ENCODE measurements at places on chromosomes 6 and 20. TPM values are rescaled to one million over a fixed set of nuclear protein-coding genes. Genes with fewer than 3 reads are reported as not detected.

CDH26 gene
- 1.5 TPM for total RNA-seq

DNA sequence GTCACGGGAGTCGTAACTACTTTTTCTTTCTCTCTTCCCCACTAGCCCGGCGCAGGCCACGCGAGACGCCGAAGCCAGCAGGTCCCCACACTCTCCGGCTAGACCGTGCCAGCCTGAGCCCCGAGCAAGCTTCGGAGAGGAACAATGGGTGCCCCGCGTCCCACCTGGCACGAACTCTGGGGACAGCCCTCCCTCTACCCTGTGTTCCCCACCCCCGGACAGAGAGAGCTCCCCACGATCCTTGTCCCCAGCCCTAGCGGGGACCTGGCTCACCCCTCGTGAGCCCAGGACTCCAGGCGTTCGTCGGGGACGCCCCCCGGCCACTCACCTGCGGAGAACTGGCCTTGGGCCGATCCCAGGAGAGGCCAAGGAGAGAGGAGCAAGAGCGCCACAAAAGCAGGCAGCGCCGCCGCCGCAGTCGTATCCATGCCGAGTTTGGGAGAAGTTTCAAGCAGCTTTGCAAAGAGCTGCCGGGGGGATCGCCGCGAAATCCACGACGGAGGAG, 416 bp downstream of the PTPRK start:
- peak overlapping the region; percentile 23 for H3K27ac ChIP-seq
- peaks cover 9% of the 10 kb centered on the region for H3K4me1 ChIP-seq
- H3K4me3 ChIP-seq: peak overlapping the region; percentile 85

DNA sequence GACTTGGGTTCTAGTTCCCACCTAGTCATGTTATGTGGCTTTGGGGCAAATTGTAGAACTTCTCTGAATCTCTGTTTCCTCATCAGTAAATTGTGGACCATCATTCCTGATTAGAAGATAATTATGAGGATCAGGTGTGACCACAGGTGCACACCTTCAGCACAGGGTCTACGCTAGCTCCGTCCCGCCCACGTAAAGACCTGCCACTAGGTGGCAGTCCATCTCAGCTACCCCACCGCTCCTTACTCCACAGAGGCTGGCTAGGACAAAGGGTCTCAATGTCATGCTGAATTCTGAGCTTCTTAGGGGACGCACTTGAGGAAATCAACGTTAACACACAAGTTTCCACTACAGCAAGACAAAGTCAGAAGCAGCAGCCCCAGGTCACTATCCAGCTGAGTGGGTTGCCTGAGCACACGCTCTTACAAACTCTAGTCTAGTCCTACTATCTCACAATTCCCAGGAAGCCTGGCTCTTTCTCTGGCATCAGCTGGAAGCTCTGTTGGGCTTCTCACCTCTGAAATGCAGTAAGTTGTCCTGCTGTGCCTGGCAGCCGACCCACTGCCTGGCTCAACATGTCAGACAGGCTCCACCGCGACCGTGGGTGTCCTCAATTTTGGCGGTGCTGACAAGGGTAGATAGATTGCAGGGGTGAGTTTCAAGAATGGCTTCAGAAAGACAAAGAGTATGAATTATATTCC, 2.0 kb upstream of the PLCG1 start:
- peak overlapping the region; percentile 75 for H3K4me3 ChIP-seq
- H3K4me1 ChIP-seq: peaks cover 59% of the 10 kb centered on the region
- H3K36me3 ChIP-seq: peaks cover 13% of the 10 kb centered on the region
- no peaks in the 10 kb centered on the region for H3K27me3 ChIP-seq
- peak; percentile 77 for DNase-seq
- no peak overlapping the region for H3K27ac ChIP-seq

DNAH8 gene
- total RNA-seq: 0.22 TPM

HLA-DOA gene
- total RNA-seq: 0.55 TPM

DNA sequence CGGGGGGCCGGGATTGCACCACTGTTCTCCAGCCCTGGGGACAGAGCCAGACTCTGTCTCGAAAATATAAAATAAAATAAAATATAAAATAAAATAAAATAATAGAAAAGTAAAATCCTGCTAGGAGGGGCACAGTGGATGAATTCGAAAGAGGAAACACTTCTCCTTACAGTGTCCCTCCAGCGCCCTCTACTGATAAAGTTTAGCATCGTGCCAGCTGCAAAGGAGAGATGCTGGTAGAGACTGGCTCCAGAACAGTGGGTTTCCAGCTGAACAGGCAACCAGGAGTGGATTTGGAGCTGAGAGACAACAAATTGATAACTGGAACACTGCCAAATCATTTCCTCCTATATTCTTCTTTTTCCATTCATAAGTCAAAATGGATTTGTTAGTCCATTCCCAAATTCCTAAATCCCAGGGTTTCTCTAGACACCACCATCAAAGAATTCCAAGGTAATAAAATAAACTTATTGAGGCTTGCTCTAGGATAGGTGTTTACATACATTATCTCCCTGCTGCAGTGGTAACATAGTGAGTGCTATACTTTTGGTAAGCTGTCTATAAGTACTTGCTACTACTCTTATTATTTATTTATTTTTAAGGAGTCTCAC, 31.7 kb upstream of the TBPL1 start:
- peaks cover 4% of the 10 kb centered on the region for H3K4me1 ChIP-seq
- H3K27ac ChIP-seq: no peak overlapping the region
- no peak overlapping the region for H3K4me3 ChIP-seq
- H3K27me3 ChIP-seq: peaks cover 16% of the 10 kb centered on the region
- H3K36me3 ChIP-seq: no peaks in the 10 kb centered on the region

DNA sequence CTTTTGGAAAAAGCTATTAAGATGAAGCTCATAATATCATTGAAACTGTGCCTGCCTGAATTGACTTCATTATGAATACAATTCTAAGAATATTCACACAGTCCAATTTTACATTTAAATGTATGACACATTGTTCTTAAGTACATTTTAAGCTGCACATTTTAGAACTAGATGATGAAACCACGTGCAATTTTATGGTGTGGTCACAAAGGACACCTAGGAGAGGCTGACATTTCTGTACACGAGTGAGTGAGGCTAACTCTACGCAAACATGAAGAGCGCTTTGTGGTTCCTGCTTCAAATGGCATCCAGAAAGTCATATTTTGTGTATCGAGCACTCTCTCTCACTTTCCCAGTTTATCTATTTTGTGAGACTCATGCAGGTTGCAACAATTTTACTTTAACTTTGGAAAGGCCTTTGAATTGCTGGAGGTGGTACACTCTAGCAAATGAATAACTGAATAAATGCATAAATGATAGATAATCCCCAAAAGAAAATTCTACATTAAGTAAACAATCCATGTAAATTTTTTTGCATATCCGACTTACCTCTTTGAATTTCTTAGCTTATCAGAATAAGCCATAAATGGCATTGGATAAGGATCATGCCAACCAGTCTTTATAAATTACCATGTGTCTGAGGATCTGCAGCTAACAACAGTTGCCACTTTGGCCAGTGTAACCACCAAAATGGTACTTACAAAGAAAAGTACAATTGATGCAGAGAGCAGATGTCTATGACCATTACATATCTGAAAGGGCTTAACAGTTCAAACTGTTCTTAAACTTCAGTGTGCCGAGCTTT, 97.3 kb downstream of the NRSN1 start:
- no peaks in the 10 kb centered on the region for H3K36me3 ChIP-seq
- peaks cover 9% of the 10 kb centered on the region for H3K27me3 ChIP-seq
- H3K27ac ChIP-seq: no peak overlapping the region
- DNase-seq: no peak
- H3K4me3 ChIP-seq: no peak overlapping the region

DNA sequence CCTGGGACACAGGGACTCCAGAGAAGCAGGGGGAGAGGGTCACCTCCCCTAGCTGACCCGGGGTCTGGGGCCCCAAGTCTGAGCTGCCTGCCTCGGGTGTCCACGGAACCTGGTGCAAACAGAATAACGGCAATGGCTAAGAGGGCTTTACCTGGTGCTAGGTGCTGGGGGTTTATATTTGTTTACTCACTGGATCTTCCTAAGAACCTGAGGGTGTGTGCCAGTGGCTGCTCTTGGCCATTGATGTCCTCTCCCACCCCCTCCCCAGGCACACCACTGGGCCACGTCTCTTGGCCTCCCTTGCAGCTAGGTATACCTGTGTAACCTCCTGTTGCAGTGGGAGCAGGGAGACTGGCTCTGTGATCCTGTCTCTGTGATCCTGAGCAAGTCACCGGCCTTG, 157.9 kb upstream of the MLN start:
- no peak overlapping the region for H3K4me3 ChIP-seq
- H3K36me3 ChIP-seq: no peaks in the 10 kb centered on the region
- H3K27me3 ChIP-seq: peaks cover 5% of the 10 kb centered on the region
- H3K27ac ChIP-seq: no peak overlapping the region

DNA sequence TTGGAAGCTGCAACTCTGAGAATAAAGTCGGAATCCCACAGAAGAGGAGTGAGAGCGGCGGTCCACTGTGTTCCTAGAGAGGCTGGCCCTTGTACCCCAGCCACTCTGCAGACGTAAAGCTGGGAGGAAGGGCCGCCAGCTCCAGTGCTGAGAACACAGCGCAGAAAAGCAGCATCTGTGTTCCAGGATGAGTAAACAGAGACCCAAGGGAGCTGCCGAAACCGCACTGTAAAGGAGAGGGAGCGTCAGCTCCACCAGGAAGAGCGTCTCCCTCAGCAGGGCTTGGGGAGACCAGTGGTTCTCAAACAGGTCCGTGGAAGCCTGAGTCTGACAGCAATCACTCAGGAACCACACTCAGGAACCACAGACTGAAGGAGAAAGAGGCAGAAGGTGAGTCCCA, 134.0 kb downstream of the WDR27 start:
- no peak overlapping the region for H3K27ac ChIP-seq
- no peak overlapping the region for H3K4me3 ChIP-seq
- H3K27me3 ChIP-seq: no peaks in the 10 kb centered on the region

- H3K27ac ChIP-seq: peak overlapping the region; percentile 24
- H3K36me3 ChIP-seq: peaks cover 9% of the 10 kb centered on the region
- peaks cover 76% of the 10 kb centered on the region for H3K4me1 ChIP-seq
Observed at GRCh38 chr6:30824698-30825097, 59.6 kb upstream of the DDR1 start.

LAMA2 gene
- total RNA-seq: 0.15 TPM

GRCh38 chr6:128209771-128210170, 308.9 kb upstream of the THEMIS start:
- DNase-seq: no peak
- H3K27ac ChIP-seq: no peak overlapping the region
- no peaks in the 10 kb centered on the region for H3K27me3 ChIP-seq
- H3K4me3 ChIP-seq: no peak overlapping the region

HLA-DMA gene
- total RNA-seq: 9.6 TPM

DNA sequence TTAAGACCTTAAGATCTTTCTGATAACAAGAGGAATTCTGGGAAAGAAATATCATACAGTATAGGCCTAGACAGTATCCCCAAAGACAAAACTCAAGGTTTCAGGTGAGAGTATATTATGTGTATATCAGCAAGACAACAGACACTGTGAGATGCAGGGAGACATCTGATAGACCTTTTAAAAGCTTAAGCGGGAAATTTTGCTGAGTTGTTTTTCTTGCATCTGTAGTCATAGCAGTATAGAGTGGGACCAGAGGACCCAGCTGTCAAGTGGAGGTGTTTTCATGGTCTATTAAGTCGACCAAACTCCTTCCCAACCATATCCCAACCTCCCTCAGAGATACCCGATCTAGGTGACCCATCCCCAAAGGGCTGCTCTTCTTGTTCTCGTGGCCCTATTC, 98.1 kb upstream of the THEMIS start:
- no peaks in the 10 kb centered on the region for H3K36me3 ChIP-seq
- H3K4me3 ChIP-seq: no peak overlapping the region
- DNase-seq: no peak
- peaks cover 3% of the 10 kb centered on the region for H3K4me1 ChIP-seq

WFDC5 gene
- not detected for total RNA-seq

GRCh38 chr6:33925936-33926335, 122.1 kb upstream of the MLN start:
- peaks cover 1% of the 10 kb centered on the region for H3K27me3 ChIP-seq
- H3K4me3 ChIP-seq: no peak overlapping the region
- peaks cover 2% of the 10 kb centered on the region for H3K4me1 ChIP-seq

GRCh38 chr6:13611715-13612114, 3.4 kb upstream of the NOL7 start:
- peak overlapping the region; percentile 72 for H3K27ac ChIP-seq
- peaks cover 30% of the 10 kb centered on the region for H3K4me1 ChIP-seq
- no peaks in the 10 kb centered on the region for H3K27me3 ChIP-seq
- no peak overlapping the region for H3K4me3 ChIP-seq
- DNase-seq: no peak

DNA sequence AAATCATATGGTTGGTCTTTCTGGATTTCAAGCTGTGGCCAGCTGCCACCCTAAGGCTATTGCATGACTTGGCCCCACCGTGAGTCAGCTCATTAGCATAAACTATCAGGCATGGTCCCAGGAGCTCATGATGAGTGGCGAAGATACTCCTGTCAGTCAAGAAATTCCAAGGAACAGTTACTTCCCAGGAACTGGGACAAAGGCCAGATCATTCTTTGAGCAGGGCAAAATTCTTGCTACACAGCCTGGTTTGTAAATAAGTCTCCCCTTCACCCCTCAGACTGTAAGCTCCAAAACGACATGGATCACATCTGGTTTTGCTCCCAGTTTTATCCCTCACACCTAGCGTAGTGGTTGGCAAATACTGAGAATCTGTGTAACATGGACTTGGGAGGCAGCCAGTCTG, 33.0 kb upstream of the KIAA1586 start:
- no peak for DNase-seq
- no peak overlapping the region for H3K4me3 ChIP-seq
- H3K27me3 ChIP-seq: peaks cover 6% of the 10 kb centered on the region
- H3K36me3 ChIP-seq: no peaks in the 10 kb centered on the region
- H3K4me1 ChIP-seq: no peaks in the 10 kb centered on the region
- H3K27ac ChIP-seq: no peak overlapping the region

DNA sequence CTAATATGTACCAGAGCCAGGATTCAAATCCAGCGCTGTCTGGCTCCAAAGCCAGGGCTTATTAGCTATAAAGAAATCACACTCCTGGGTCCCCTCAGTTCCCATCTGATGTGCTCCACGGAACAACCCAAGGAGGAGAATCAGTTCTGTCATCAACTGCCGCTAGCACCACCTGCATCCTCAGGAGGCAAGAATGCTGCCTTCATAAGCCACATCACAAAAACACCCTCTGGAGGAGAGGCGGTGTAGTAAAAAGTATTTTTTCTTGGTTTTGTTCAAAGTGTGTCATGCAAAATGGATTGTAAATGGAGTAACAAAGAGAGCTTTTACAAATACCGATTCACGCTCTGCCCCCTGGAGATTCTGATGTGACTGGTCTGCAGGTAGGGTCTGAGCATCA, 57.1 kb downstream of the TNFRSF21 start:
- DNase-seq: no peak
- H3K4me3 ChIP-seq: no peak overlapping the region
- peaks cover 2% of the 10 kb centered on the region for H3K27me3 ChIP-seq
- no peaks in the 10 kb centered on the region for H3K36me3 ChIP-seq
- no peak overlapping the region for H3K27ac ChIP-seq
- no peaks in the 10 kb centered on the region for H3K4me1 ChIP-seq

DNA sequence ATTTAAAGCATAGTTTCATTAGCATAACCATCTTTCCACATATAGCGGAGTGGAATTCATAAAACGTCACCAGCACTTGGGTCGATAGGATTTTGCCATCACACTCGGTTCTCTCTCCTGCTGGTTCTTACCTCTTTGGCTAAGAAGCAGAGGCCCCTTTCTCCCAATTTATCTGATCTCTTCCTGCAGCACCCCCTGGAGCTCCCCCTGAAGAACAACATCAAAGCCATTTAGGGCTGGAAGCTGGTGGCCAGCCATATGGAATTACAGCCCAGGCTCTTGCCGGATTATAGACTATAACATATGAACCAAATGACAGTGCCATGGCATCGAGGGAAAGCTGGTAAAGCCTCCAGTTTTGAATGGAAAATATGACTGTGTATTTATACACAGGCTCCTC, 6.4 kb upstream of the KIF6 start:
- no peak overlapping the region for H3K4me3 ChIP-seq
- H3K4me1 ChIP-seq: no peaks in the 10 kb centered on the region
- no peaks in the 10 kb centered on the region for H3K36me3 ChIP-seq
- no peak for DNase-seq
